ENCODE measurements at places on chromosomes 3 and 15.

- DNase-seq = peak; percentile 67
Measured at GRCh38 chr3:13018561-13019242, 54.5 kb downstream of the IQSEC1 start.

GRCh38 chr3:43863966-43864933, 173.5 kb downstream of the ABHD5 start:
- DNase-seq = no peak

DNA sequence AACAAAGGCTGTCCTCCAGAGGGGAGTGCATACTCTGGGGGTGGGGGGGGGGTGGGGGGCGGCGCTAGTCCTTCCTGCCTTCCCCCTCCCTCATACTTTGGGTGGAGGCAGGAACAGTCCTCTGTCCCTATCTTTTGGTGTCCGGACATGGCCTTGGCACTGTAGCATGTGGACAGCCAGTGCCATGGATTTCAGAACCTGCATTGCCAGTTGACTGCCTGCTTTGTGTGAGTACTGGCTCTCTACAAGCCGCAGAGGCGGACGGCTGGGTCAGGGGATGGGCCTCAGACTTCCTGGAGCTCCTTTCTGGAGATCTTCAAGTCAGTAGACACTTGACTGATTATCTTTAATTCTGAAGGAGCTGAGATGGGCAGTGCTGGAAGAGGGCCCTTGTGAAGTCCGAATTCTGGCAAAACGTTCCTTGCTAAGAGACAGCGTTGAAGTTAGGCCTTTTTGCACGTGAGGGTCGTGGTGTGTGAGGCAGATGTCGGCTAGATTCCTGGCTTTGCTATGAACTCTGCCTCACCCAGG, 2.5 kb downstream of the CLDN11 start:
- no peak for DNase-seq

GRCh38 chr15:40894681-40895448, 615 bp downstream of the VPS18 start:
- no peak for DNase-seq
